Stimulated activated CD8-positive, alpha-beta memory T cell treated with anti-CD3 and anti-CD28 coated beads, Interleukin-7, amount 100 ng/mL, for 48 hours (primary cell): ENCODE measurements at places on chromosomes 12 and 14.

DNA sequence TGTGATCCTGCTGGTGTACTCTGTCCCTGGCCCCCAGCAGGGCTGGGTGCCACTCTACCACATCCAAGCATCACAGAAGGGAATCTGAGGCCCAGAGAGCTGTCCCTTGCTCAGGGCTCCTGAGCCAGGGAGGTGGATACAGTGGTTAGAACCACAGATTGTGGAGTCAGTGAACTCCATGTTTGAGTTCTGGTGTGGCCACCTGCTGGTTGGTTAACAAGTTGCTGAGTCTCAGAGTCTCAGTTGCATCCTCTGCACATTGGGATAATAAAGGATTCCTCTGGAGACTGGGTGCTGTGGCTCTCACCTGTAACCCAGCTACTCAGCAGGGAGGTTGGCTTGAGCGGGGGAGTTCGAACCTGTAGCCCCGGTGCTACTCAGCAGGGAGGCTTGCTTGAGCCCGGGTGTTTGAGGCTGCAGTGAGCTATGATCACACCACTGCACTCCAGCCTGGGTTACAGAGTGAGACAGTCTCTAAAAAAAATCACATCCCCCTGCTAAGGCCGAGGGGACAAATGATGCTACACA lies 39.4 kb downstream of the MVK start:
- DNase-seq: no peak

- no peak for DNase-seq
Observed at GRCh38 chr12:121800694-121801594, 2.9 kb upstream of the SETD1B start.

- DNase-seq: no peak
Observed at GRCh38 chr14:92382677-92383076, 59.7 kb downstream of the SLC24A4 start.

GRCh38 chr14:102996941-102997340 lies 60.4 kb downstream of the CDC42BPB start:
- DNase-seq: no peak

- DNase-seq: no peak
Observed at GRCh38 chr12:131963381-131963780, 13.6 kb downstream of the EP400 start.

- DNase-seq: no peak
Observed at GRCh38 chr12:46492471-46493085, 120.0 kb upstream of the SLC38A2 start.

DNA sequence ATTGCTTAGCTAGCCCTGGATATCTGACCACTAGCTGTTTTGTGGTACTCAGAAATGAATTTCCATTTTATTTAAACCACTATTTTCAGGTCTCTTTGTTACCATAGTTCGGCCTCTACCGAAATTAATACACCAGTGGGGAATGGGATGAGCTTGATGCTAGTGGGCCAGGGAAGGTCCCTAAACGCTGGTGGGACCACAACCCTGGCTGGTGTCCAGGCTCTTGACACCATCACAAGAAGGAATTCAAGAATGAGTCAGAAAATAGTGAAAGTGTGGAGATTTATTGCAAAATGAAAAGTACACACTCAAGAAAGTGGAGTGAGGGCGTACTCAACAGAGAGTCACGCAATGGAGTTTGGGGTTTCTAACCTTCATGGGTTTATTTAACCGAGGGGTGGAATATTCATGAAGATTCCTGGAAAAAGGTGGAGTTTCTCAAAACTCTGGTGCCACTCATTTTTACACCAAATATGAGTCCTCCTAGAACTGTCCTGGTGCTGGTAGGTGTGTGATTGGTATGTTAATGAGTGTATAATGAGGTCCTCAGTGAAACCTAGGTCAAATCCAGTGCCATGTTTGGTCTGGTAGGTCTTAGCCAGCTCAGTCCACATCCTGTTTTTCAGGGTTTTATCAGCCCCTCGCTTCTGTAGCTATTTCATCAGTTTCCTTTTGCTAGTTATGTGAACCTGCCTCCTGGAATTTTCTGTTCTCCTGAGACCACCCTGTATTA lies 38.9 kb upstream of the LRP6 start:
- DNase-seq: no peak

GRCh38 chr14:33249233-33249820 lies 310.6 kb downstream of the NPAS3 start:
- DNase-seq: no peak

DNA sequence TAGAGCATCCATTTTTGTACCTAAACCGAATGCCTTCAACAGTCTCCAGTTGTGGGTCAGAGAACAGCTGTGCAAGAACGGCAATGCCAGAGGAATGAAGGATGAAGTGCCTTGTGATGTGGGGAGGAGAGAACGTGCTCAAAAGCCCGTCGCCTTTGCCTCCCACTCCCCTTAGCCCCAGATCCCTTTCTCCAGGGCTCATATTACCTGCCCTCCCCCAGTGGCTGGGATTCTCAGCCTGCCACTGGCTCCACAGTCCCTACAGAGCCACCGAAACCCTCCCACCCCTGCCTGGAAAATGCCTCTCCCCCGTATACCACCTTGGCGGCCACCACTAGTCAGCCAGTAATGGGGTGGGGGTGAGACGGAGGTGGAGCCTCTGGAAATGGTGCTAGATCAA lies 158.5 kb downstream of the ZFP36L1 start:
- DNase-seq: no peak

DNA sequence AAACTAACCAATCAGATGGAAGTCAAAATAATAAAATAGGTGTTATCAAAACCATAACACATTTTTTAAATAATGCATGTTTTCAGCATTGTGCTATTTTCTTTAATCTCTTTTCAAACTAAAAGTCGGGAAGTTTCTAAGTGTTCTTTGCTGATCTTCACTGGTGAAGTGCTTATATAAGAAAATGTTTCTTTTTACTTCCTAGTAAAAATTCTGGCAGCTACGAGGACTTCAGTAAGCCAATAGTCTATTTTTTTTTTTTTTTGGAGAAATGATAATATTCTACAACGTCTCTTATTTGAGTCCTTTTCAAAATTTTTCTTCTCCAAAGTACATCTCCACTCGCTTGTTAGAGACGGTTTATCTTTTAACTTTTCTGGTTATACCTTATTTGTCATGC lies 448.0 kb downstream of the SLC6A15 start:
- DNase-seq: no peak
